ENCODE measurements at places on chromosomes 1 and 21.

- peak; percentile 94 for DNase-seq
These were observed at the start of gene PFKFB2 for GRCh38 chr1:207052911-207053769. Gene PFKFB2 (plus strand): TSS chr1:207053275. CDS start chr1:207054718, 1,443 bp downstream.

- no peak for DNase-seq
These were observed 497 bp upstream of the FUCA1 start for GRCh38 chr1:23868557-23869016.

- no peak for DNase-seq
These were observed 70.3 kb downstream of the LTN1 start for GRCh38 chr21:28922368-28922767.

DNA sequence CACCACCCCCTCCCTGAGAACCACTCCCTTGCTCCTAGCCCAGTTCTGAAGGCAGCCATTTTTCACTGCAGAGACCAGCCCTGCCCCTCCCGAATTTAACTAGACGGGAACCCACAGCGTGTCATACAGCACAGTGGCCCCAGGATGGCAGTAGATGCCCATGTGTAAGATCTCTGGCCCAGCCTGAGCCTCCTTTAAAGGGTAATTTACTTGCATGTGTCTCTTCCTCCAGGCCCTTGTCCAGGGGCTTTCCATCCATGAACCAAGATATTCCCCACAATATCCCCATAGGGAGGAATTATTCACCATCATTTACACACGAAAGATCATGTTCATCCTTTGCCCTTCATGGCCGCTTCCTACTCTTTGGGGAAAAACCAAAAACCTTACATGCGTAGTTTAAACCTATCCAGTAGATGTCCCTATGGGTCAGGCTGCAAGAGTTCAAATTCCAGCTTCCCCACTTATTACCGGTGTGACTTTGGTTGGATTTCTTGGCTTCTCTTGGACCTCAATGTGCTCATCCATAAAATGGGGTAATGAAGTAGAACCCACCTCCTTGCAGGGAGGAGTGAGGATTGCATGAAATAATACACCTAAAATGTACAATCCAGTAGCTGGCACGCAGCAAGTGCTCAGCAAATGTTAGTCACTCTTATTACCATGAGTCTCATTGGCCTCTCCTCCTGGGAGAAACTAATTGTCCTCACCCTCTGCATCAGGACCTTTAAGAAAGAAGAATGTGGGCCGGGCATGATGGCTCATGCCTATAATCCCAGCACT is 4.0 kb upstream of the LACTBL1 start:
- DNase-seq: peak; percentile 73

GRCh38 chr1:59126366-59126765 is 170.5 kb upstream of the FGGY start:
- no peak for DNase-seq

DNA sequence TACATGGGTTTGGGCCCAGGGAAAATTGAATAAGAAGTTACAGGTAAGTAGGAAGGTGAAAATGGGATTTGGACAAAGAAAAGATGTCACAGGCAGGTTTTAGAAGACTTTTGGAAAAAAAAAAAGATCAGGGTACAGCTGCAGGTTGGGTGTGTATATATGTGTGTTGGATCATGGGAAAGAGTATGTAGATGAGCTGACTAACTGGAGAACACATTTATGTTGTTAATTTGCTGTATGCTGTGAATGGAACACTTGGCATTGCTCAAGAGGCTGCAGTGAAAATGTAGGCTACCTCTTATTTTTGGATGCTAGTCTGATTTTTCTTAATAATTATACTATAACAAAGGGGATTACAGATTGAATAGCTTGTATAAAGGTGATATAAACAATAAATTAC is 577.7 kb upstream of the USP24 start:
- no peak for DNase-seq

DNA sequence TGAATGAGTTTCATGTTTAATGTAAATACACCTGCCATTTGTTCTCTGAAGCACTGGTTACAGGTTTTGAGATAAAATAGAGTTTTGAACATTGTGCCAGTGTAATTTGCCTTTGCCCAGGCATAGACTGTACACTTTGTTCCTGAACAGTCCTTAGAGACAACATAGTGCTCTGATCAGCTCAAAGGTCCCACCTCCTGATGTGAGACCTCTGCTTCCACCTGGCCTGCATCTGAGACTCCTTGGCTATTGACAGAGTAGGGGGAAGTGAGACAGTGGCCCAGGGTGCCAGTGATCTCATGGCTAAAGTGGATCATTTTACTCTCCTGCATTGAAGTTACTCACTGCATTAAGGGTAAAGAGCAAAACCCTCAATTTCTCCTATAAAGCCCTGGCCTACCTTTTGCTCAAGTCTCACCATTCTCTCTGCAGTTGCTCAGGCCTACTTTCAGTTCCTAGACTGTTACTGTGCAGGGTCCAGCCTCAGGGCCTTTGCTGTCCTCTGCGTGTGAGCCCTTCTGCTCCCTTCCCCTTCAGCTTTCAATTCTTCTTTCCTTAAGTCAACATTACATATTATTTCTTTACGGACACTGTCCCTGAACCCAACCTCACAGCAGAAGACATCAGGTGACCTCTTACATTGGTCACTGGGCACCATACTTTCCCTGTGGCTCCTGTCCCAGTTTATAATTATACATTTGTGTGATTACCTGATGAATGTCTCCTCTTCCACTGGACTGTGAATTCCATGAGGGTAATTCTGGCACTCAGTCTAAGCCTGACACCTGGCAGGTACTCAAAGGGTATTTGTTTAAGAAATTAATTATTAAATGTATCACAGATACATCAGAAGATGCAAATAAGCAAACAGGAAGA is 142.9 kb downstream of the ROR1 start:
- no peak for DNase-seq

GRCh38 chr1:183711741-183712361 is 58.7 kb upstream of the APOBEC4 start:
- peak; percentile 58 for DNase-seq

Measured in HFFc6 (cell line).